ENCODE measurements at places on chromosomes 1 and 21.

DNA sequence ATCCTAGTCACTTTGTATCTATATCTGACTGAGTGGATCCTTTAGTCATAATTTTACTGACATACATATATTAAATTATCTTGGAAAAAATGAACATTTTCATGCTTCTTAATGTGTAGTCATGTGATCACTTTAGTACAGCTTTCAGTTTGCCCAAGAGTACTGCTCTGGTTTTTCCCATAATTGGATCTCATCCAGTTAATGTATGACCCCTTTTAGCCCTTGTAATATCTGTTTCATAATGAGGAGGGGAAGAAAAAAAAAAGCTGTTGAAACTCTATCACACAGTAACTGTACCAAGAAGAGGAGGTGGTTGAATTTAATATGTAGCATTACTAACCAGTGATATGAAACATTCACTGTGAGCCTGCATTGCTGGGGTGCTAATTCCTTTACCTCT, 328.7 kb downstream of the PTPRC start:
- no peak for DNase-seq

DNA sequence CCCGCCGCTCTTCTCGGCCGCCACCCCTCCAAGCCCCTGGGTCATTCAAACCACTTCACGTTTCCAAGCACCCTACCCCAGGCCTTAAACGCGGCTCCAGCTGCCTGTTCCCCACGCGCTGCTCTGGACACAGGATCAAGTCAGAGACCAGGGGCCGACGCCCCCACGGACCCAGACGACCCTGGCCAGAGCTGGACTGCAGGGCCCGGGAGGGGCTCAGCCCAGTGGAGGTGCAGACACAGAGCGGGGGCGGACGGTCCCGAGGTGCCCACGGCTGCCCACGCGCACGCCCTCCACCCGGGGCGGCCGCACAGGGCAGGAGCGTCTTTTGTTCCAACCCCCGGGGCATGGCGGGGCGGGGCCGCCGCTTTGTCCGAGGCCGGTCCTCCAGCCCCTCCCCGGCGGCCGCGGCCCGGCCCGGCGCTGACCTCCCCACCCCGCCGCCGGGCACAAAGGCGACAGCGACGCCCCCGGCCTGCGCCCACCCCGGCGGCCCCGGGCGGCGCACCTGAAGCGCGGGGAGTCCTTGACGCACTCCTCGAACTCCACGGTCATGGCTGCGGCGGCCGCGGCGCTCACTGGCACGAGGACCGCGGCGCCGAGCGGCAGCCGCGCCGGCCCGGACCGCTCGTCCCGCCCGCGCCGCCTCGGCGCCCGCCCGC, 338 bp downstream of the ACAP3 start:
- peak; percentile 45 for DNase-seq

DNA sequence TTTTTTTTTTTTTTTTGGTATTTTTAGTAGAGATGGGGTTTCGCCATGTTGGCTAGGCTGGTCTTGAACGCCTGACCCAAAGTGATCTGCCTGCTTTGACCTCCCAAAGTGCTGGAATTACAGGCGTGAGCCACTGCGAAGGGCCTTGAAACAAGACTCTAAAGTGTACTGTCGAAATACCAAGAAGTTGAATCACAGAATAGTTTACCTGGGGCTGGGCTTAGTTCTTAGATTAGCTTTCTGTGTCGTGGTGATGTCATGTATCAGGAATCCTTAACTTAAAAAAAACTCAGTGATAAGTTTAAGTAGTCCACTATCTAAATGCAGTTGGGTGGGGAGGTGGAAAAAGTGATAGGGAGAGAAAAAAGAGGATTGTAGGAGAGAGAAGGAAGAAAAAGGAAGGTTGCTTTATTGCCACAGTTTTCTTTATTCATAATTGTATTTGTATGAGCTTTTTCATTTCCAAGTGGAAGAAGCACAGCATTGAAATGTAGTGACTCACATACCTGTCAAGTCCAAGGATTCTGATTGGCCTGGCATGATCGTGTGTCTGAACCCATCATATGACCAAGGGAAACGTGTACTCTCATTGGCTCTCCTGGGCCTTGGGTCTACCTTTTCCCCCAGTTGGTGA, 13.4 kb downstream of the ITSN1 start:
- no peak for DNase-seq

GRCh38 chr1:26858891-26859640, 3.9 kb upstream of the SFN start:
- DNase-seq: no peak

DNA sequence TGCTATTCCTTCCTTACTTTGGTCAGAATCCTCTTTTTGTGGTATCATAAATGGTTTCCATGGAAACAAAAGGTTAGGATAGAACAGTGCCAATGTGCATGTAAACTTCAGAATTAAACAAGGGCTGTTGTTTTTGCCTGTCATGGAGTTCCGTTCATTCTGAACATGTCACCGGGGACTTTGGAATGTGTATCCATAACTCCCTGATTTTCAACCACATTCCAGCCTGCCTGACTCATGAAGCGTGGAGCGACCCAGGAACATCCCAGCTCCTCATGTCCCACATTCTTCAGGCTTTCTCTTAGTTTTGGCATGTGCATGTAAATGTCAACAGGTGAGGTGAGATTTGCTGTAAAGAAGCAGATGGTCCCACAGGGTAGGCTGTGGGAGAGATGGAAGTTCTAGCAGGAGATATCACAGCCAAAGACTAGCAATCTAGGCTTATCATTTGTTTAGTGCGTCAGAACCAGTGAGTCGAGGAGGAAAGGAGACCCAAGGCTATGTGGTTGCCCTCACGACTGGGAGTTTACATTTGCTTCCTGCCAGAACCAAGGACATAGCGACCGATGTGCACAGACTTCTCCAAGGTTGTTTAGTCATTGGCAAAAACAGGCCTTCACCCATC, 23.0 kb upstream of the DNAJC11 start:
- no peak for DNase-seq

DNA sequence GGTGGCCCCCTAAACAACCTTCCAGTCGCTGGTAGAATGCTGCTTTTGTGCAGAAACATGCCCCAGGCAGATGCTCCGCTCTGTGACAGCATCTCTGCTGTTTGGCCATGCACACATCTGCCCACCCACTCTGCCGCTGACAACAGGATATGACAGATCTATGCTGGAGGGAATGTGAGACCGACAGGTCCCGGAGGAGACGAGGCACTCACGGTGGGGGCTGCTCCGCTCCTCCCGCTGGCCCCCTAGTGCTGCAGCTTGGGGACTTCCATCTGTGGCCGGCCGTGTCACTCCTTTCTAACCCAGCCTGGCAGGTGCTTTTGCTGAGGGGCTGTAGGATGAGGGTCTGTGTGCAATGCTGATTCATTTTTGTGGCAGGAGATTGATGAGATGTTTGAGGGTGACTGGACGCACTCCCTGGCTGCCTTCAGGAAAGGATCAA, 49.1 kb upstream of the DMRTB1 start:
- DNase-seq: no peak

GRCh38 chr1:154501423-154502065, 475 bp upstream of the TDRD10 start:
- DNase-seq: no peak

DNA sequence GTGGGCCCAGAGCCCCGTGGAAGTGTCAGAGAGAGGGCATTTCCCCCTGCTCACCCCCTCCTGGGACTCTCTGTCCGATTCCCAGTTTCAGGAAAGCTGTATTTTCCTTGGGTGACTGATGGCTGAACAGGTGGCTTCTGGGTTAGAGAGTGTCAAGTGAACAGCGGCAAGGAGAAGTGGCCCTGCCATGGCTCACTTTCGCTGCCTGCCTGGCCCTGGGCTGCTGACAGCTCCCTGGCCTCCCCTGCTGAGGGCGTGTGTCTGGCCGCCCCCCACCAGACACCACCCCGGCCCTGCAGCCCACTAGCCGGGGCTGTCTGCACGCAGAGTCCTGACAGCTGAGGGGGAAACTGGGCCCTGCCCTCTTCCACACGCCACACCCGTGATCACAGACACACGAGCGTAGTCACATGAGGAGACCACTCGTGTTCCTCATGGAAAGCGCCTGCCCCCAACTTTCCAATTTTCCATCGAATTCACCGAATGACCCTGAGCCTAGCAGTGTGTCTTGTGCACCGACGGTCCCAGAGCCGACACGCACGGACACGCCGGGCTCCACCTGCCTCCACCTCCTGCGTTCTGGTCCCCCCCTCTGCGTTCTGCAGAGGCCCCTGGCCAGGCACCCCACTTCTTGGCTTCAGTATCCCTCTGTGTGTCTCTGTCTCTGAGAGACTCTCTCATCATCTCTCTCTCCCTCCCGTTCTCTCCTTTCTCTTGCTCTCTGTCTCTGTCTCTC, 60.6 kb upstream of the CASZ1 start:
- DNase-seq: no peak

- DNase-seq: no peak
These were observed at the start of gene CSF3R for GRCh38 chr1:36482724-36483388. Gene CSF3R, minus strand, starts transcription at chr1:36482913. Its CDS starts 3,417 bp downstream, at chr1:36479496.

DNA sequence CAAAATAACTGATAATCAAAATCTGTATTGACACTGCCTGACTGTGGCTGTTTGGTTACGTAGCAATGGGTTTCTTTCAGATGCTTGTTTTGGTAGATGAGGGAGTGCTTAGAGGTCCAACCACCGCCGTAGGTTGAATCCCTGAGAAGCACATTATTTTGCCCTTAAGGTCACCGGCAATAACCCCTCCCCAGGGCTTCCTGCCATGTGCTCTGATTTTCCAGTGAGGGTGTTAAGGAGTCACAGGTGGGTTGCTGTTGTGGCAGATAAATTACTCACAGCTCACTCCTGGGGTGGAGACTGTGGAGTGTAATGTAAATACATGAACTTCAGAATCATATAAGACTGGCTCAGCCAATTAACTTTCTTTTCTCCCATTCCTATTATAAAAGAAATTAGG, 81.5 kb upstream of the ZP4 start:
- DNase-seq: no peak

DNA sequence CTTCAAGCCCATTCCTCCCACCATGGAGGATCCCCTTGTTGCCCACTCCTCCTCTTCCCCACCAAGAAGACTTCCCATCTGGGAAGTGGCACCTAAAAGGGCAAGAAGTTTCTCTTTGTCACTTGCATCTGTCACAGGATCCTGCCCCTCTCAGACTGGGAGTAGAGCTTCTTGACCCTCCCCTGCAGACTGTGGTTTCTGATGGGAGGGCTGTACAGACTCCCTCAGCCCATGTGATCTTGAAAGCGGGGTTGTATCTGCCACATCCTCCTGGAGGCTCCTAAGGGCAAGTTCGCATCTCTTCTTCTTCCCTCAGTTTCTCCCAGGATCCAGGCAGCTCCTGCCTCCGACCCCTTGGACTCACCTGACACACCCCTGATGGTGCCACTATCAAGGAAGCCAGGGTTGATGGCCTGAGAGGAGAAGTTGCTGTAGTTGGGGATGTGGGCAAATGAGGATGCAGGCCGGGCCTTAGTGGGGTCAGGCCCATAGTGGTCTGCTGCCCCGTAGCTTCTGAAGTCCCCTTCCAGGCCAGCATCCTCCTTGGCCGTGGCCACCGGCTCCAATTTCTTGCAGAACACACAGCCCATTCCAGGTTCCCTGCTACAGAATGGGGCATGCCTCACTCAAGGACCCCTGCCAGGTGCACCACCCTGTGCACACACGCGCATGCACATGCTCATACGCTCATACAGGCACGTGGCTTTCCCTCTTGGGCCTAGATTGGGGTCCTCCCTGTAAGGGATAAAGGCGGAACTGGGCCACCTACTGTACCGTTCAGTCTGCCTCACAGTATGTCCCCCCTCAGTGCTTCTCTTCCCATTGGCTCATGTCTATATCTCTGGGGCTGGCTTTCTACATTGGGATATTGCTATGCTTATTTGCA, 11.4 kb downstream of the FGR start:
- DNase-seq: no peak

GRCh38 chr1:101769520-101769919, 227.2 kb downstream of the OLFM3 start:
- DNase-seq: no peak

- DNase-seq: peak; percentile 60
These were observed 2.8 kb downstream of the SKI start for GRCh38 chr1:2230781-2231531.

DNA sequence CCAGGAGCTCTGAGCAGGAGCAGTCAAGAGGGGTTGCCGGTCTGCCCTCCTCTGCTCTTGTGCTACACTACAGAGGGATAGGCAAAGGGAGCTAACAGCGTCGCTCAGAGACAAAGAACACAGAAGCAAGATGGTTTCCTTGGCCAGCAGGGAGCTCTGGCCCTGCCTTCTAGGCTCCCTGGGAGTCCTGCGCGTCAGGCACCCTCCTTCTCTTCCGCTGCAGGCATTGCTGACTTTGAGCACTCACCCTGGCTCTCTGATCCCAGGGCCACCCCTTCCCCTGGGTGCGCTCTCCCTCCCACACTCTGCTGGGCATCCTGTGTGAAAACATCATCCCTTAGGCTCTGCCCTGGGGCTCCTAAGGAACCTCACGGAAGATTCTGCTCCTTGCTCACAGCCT, 489 bp downstream of the TNNI1 start:
- DNase-seq: no peak

- DNase-seq: no peak
These were observed 57.0 kb downstream of the PTGER3 start for GRCh38 chr1:70990469-70991253.

DNA sequence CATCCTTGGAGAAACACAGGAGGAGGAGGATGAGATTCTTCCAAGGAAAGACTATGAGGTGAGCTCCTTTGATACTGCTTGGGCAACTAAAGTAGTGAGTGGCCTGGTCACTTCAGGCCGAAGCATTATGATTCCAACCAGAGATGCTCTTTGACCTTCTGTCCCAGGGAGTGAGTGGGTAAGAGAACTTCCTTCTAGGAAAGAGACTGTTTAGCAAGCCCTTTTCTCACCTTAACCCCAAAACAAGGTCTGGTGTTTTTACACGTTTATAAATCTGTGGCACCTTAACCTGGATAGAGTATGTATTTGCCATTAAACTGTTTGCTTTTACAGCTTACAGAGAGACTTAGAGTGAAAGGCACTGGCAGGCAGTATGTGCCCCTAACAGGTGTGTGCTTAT, 1.1 kb downstream of the CLCN6 start:
- no peak for DNase-seq

DNA sequence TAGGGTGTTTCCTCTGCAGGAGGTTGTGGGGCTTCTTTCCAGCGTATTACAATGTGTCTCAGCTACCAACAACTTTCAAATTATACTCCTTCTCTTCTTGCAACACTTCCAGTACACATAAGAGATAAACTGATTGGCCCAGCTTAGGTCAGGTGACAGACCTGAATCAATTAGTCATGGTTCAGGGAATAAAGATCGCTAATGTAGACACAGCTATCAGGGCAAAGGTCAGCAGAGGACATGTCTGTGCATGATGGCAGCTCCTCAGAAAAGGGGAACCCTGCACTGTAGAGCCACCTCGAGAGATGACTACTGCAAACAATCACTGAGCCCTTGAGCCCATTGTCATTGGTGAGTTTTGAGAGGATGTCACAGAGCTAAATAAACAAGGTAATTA, 36.8 kb upstream of the PKN2 start:
- no peak for DNase-seq

DNA sequence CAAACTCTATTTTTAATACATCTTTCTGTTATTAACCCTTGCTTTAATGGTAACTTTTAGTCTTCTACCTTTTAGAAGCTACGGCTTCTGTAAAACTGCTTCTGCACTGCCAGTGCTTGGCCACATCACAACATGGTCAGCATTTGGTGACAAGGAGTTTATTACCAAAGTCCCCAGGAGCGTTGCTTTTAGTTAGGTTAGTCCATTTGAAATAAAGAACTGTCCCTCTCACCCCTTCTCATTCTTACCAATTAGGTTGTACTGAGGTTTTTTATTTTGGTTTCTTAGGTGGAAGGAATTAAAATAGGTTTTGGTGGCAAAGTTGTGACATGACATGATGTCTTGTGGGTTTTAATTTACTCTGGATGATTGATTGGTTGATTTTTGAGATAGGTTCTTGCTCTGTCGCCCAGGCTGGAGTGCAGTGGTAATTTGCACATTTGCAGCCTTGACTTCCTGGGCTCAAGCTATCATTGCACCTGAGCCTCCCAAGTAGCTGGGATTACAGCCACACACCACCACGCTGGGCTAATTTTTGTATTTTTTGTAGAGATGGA, 39.2 kb downstream of the SPEN start:
- no peak for DNase-seq
